ENCODE measurements at places on chromosomes 5 and 9. TPM values are rescaled to one million over a fixed set of nuclear protein-coding genes. Genes with fewer than 3 reads are reported as not detected.

GRCh38 chr9:88835772-88836171 lies 155.5 kb upstream of the S1PR3 start:
- DNase-seq = no peak

DNA sequence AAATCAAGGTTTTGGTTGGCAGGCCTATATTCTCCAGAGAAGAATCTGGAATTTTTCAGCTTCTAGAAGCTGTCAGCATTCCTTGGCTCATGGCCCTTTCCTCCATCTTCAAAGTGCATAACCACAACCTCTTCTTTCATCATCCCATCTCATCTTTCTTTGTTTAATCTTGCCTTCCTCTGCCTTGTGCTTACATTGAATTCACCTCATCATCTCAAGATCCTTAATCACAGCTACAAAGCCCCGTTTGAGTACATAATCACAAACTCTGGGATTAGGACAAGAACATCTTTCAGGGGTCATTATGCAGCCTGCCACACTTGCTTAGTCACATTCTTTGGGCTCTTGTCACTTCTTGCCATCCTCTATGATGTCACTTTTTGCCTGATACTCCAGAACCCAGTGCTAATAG lies 130.3 kb downstream of the FOXD1 start:
- DNase-seq = no peak

DNA sequence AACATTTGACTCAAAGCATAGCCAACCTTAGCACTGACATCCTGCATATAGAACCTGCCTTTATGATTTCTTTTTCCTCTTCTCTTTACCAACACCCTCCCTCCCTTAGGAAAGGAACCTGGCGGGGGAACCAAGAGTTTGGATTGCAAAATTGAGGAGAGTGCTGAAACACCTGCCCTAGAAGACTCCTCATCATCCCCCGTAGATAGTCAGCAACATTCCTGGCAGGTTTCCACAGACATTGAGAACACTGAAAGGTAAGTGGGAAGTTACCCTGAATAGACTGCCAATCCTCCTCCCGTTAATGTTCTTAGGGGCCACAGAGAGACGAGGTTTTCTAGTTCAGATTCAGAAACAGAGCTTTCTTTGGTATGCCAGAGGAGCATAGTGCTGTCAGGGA lies 88.8 kb downstream of the RGS7BP start:
- DNase-seq = no peak

DNA sequence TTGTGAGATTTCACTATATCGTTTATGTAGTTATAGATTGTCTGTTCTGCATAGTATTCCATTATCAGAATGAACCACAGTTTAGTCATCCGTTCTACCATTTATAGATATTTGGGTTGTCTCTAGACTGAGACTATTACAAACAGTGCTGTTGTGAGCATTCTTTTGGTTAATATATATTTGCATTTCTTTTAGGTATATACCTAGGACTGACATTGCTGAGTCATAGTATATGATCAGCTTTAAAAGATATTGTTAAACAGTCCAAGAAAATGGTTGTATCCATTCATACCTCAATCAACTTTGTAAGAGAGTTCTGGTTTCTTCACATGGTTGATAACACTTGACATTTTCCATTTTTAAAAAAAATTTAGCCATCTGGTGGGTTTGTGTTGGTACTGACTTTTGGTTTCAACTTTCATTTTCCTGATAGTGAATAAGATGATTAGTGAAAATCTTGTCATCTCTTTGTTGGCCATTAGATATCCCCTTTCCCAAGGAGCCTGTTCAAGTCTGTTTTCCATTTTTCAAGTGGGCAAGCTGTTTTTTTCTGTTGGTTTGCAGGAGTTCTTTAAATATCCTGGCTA lies 22.9 kb upstream of the ADAM19 start:
- no peak for DNase-seq

DNA sequence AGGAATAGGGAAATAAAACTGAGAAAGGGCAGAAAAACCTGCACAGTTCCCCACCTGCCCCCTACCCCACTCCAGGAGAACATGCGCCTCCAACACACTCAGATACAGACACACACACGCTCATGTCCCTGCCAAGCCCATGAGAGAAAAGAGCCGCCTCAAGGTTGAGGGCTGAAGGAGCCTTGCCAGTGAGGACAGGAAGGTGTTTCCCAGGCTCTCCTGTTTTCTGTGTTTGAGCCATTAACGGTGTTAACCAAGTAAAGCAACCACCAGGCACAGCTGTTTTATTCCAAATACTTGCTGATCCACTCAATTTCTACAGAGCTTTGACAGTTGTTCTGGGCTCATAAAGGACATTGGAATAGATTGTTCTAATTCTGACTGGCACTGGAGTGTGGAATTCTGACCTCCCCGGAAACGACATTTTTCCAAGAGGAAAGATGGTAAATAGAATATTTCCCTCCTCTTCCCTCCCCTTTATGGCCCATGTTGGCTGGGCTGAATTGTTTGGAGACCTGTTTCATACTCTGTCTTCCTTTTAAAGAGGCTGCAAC lies 238.0 kb downstream of the DMAC1 start:
- DNase-seq = no peak

The IFNK gene
- total RNA-seq = not detected

The CCIN gene
- 2.2 TPM for total RNA-seq

All from osteoblast (primary cell).